CD4-positive, alpha-beta T cell treated with Interleukin-17A for 1 hour (primary cell): ENCODE measurements at places on chromosomes 6 and 20.

DNA sequence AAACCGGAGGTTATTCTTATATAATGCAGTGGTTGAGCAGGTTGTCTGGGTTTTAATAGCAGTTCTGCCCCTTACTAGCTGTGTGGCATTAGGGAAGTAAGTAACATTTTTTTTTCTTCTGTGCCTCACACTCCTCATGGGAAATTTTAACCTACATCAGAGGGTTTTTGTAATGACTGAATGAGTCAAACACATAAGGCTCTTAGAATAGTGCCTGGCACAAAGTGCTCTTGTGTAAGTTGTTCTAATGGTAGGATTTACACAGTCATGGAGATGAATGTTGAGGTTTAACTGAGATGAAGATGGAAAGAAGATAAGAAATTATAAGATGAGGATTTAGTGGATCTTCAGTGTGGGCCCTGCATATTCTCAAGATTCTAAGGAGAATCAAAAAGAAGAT lies 68.4 kb upstream of the PHIP start:
- no peak for DNase-seq

GRCh38 chr6:53309059-53309900 lies 39.5 kb downstream of the ELOVL5 start:
- peak; percentile 47 for DNase-seq

- no peak for DNase-seq
Measured at GRCh38 chr20:58135441-58136148, 92.9 kb downstream of the ANKRD60 start.

- no peak for DNase-seq
Measured at GRCh38 chr20:38216746-38217595, 43.6 kb downstream of the KIAA1755 start.

DNA sequence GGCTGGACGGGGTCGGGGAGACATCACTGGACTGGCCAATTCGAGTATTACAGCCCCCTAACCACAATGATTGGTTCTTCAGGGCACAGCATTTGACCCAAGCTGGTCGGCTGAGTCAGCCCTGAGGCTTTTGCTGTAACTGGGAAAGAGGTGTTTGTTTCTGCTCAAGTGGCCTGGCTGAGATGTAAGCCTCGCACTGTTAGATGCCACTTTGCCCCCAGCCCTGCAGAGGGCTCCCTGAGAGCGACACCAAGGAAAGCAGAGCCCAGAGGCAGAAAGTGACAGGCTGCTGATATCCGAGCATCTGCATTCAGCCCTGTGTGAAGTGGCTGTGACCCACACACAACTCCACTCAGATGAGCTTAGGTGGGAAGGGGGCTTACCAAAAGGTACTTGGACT lies 19.4 kb downstream of the ERGIC3 start:
- DNase-seq = peak; percentile 13

GRCh38 chr20:46230801-46231282 lies 77.5 kb downstream of the CDH22 start:
- DNase-seq = no peak

DNA sequence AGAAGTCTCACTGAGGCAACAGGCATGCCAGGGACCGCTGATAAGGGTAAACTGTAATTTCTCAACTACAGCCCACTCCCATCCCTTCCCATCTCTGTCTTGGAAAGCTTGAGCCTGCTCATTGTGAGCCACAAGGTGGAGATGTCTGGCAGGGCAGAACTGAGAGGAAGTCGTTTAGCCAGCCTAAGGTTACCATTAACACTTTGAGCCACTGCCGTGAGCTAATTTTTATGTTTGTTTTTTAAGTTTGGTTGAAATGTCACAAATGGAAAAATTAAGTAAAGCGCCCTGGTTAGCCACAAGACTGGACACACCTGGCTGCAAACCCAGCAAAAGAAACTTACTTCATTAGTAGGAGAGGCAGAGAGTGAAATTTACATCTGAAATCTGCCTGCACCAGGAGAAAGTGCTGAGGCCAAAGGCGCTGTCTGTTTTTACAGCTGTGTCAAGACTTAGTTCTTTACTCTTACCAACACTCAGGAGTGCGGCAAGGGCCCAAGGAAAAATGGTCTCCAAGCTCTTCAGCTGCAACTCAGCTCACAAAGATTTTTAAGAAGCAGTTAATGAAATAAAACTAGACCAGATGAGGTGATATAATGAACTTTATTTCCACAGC lies 50.0 kb upstream of the FAM83C start:
- DNase-seq = no peak

GRCh38 chr6:53918854-53919510 lies 124.2 kb downstream of the LRRC1 start:
- DNase-seq = no peak

DNA sequence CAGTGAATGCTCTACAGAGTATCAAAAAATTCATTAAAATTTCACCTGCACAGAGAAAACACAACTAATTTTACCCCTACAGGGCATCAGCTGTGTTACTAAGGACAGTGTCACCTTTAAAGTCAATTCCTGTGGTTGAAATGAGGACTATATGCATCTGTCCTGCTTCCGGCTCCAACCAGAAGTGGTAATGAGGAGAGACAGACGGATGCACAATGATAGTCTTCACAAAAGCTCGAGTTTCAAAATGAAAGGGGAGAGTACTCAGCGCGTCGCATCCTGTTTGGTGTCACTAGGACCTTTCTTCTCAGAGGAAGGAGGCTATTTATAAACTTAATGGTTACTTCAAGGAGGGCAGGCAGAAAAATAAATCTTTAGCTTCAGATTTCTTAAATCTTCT lies 86.5 kb downstream of the LYRM4 start:
- DNase-seq = peak; percentile 81
